Right cardiac atrium (tissue), 5 donors: ENCODE measurements at places on chromosomes 11 and 22.

DNA sequence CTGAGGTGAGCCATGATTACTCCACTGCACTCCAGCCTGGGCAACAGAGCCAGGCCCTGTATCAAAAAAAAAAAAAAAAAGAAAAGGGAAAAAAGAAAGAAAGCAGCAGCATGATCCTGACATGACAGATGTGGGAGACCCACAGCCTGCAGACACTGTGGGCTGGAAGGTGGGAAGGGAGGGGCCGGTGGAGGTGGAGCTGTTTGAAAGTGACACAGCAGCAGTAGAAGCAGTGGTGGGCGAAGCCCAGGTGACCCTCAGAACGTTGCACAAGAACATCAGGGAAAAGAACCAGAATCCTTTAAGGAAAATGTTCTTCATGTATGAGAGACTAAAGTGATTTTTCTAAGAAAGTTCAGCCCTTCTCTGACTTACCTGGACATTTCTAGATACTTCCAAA is 26.3 kb upstream of the SCGB1A1 start:
- DNase-seq: no peak

DNA sequence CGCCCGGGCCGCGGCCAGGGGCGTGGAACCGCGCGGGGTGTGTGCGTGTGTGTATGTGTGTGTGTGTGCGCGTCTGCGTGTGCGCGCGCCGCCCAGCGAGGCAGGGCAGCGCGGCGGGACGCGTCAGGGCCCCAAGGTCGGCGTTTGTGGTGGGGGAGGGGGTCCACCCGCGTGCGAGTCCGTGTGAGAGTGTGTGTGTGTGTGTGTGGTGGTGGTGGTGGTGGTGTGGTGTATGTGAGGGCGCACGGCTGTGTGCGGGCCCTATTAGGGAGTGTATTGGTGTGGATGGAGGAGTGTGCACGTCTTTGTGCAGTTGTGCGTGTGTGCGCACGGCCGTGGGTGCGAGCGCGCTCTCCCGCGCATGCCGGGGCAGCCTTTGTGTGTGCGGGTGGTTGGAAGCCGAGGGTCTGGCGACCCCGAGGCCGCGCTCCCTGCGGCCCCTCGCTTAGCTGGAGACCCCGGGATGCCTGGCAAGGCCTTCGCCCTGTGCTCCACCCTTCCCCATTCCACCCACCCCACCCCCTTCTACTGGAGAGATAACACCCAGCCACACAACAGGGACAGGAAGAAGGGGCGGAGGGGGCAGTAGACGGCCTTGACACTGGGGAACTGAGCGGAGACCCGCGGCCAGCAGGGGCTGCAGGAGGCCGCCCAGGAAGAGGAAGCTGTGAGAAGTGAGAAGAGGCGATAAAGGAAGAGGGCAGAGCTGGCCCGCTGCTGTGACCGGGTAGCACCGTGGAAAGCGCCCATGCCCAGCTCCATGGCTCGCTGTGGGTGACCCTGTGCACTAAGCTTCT is 528 bp upstream of the ARRB1 start:
- DNase-seq: peak; percentile 91

- DNase-seq: no peak
Measured at GRCh38 chr11:87536565-87536964, 498.8 kb downstream of the TMEM135 start.

DNA sequence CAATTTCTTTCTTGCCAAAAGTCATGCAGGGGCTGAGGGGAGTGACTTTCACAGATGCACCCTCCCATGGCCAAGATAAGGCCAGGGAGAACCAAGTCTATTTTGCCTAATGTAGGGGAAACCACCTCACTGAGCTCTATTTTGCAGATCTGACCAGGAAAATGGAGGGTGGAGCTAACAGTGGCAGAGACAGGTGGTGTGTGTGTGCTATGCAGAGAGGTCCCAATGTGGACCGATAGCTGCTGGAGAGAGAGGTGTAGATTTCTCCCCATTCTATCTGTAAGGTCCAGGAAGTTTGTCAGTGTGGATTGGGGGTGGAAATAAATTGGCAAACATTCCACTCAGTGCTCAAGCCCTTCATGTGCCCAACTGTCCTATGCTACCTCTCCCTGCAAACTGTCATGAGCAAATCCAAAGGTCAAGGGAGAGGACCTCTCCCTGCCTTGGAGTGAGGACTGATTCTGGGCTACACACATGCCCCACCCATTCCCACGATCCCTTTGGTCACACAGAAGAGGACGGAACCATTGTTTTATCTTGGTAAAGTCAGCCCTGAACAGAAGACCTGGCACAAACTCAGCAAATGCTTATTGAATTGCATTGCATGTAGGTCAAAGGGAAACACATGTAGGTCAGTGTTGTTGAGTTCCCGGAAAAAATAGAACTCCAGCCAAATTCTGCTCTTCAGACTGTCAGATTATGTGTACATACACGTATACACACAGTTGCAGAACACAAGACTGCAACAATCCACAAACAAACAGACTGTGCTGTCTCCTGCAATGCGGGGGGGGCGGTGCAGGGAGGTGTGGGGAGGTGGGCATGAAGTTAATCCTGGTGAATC is 65.9 kb downstream of the C11orf58 start:
- DNase-seq: no peak

DNA sequence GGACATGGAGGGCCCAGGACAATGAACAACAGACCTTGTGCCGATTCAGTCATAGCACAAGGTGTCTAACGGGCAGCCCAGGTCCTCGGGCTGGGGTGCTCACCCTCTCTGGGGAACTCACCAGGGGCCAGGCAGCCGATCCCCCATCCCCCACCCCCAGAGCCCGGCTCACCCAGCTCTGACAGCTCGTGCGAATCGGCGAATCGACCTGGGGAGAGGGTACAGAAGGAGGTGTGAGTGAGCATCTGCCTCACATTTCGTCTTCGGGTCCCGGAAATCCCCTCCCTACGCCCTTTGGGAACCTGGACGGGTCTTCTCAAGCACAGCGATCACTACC is 423 bp downstream of the PEX16 start:
- DNase-seq: no peak

GRCh38 chr11:48024635-48025071 is 44.3 kb downstream of the PTPRJ start:
- no peak for DNase-seq

DNA sequence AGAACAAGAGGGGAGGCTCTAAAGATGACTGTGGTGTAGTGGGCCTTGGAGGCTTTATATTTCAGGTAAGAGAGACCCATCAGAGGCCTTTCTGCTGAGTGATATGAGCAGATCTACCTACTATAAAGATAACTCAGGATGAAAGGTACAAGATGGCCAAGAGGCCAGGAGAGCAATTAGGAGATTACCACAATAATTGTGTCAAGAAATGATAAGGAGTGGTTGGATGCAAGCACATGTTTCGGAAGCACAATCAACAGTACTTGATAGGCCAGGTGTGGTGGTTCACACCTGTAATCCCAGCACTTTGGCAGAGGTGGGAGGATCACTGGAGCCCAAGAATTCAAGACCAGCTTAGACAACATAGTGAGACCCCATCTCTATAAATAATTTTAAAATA is 43.8 kb downstream of the SIK3 start:
- no peak for DNase-seq

GRCh38 chr11:11119917-11120316 is 233.1 kb downstream of the CSNK2A3 start:
- DNase-seq: no peak

- no peak for DNase-seq
Measured at GRCh38 chr11:10440401-10440800, 14.7 kb upstream of the AMPD3 start.

- DNase-seq: no peak
Measured at GRCh38 chr11:19428206-19429002, 187.7 kb upstream of the E2F8 start.

DNA sequence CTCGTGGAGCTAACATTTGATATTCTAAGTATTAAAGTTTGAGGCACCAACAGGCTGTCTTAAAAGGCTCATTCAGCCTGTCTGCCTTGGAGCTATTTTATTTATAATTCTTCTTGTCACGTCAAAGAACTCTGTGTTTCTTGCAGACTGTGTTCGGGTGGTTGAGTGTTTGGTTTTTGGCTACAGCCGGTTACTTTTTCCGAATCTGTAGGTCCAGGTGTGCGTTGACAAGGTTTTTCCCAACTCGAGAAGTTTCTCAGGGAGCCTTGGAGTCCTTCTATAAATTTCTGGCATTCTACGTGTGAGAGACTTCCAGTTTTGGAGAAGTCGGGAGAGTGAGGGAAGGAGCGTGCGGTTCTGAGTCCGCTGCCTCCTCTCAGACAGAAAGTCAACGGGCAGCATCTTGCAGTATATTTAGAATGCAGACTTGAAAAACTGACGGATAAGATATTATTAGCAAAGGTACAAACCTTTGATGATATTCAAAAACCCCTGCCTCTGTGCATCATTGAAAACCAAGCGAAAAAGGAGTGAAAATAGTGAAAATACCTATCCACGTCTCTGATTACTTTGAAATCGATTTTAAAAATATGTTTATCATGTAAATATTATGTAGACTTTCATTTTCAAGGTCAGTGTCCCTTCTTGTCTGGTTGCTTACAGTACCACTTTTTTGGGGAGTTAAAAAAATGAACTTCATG is 85.2 kb upstream of the PPARA start:
- peak; percentile 19 for DNase-seq
